ENCODE measurements at places on chromosomes 6 and 20. TPM values are rescaled to one million over a fixed set of nuclear protein-coding genes. Genes with fewer than 3 reads are reported as not detected.

GRCh38 chr20:48754292-48754691 is 73.5 kb downstream of the PREX1 start:
- no peak for DNase-seq

DNA sequence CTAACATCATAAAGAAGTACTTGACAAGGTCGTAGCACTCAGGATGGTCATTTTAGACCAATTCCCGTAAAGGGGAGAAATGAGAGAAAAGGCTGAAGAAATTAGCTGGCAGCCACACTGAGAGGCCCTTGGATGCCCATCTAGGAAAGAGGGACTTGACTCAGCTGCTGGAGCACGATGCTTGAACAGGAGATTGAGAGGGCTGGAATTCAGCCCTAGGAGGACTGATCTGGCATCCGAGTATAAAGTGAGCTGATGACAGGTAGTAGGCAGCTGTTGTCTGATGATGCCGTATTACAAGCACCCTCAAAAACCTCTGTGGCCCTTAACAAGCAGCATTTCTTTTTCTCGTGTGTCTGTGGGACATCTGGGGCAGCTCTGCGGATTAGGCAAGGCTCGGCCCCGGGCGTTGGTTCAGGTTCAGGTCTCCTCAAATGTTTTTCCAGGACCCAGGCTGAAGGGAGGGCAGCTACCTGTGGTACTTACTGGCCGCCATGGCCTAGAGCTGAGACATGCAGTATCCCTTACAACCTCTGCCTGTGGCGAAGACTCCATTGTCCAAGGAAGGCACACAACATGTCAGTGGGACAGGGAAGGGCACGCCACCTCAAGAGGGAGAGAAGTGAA is 219.6 kb upstream of the SNX9 start:
- no peak for DNase-seq

Gene PGC
- not detected for total RNA-seq

DNA sequence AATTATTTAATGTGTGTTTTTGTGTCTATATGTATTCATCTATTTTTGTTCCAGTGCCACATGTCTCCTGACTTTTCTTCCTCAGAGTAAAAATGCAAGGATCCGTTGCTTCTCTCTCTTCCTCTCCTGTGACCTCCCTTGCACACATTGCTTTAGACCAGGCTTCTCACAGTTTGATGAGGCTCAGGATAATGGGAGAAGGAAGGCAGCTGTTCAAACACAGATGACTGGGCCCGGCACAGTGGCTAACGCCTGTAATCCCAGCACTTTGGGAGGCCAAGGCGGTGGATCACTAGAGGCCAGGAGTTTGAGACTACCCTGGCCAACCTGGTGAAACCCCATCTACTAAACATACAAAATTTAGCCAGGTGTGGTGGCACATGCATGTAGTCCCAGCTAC is 241.9 kb downstream of the SAMD5 start:
- DNase-seq: no peak

DNA sequence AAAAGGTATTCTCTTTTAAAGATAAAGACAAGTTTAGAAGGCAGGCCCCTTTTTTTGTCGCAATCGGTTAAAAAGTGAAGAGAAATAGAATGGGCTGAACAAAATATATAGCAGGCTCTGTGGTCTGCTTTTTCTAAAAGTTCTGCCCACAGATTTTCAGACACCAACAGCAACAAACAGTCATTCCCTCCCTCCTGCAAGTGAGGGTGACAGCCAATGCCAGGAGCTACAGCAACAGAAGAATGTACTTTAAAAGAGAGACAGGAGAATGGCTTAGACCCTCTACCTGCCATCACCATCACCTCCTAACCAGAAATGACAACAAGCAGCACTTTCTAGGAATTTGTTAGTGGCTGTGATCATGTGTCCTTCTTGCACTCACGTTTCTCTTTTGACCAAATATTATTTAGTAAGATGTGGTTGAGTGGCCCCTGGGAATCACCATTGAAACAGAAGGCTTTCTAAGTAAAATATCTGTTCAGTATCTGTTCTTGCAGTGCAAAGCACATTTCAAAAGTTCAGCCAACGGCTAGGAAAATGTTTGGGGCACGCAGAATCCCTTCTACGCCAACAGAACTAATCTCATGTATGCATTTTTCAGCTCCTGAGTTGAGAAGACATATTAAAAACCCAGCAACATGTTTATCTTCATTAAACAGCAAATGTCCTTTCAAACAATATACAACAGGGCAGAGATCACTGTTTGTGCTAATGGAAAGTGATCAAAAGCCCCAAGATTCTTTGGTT is 248.5 kb downstream of the ATXN1 start:
- no peak for DNase-seq

DNA sequence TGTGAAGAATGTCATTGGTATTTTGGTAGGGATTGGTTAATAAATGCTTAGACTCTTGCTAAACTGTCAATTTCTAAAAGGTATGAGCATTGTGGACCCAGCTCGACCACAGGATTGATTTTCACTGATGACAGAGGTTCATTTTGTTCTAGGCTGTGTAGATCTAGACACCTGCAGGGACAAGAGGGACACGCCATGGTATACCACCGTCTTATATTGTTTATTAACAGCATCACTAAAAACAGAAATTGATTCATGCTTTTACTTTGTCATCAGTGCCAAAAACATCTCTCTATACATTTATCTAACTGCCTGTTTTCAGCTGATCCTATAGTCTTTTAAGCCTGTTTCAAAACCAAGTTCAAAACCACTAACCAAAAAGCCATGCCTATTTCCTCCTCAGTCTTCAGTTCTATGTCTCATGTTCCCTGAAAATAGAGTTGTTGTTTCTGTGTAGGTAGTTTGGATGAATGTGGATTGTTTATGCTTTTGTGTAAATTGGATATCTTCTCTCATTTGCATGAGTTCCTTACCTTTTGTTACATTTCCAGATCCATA is 109.8 kb downstream of the JAG1 start:
- DNase-seq: no peak

Gene CDH26
- 0.06 TPM for total RNA-seq

DNA sequence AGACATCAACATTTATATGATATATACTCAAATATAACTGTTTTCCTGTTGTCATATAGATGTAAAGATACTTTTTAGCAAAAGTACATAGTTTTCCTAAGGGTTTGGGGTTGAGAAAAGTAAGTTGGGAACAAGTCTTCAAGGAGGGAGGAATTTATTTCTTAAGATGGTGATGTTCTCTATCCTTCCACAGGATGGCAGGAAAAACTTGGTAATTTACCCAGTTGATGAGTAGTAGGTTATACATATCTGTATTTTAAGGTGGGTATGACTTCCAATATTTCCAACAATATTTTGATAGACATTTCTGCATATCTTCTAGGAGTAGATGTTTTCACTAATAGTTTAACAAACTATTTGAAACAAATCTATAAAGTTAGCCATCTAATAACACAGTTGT is 254.4 kb downstream of the RIMS1 start:
- peak; percentile 19 for DNase-seq

DNA sequence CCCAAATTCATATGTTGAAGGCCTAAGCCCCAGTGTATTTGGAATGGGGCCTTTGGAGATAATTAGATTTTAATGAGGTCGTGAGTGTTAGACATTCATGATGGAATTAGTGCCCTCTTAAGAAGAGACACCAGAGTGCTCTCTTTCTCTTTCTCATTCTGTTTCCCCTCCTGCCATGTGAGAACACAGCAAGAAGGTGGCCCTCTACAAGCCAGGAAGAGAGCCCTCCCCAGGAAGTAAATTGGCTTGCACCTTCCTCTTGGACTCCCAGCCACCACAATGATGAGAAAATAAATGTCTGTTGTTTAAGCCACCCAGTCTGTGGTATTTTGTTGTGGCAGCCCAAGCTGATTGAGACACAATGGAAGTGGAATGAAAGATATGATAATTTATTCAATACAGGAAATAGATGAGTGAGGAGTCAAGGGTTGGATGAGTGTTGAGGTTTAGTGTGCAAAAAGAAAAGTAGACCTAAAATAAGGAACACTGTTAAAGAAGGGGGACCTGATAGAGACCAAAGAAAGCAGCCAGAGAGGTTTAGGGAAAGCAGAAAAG is 25.9 kb upstream of the ATXN1 start:
- no peak for DNase-seq

- DNase-seq: no peak
These were observed 140.7 kb downstream of the MAP3K7 start for GRCh38 chr6:90446164-90446563.

DNA sequence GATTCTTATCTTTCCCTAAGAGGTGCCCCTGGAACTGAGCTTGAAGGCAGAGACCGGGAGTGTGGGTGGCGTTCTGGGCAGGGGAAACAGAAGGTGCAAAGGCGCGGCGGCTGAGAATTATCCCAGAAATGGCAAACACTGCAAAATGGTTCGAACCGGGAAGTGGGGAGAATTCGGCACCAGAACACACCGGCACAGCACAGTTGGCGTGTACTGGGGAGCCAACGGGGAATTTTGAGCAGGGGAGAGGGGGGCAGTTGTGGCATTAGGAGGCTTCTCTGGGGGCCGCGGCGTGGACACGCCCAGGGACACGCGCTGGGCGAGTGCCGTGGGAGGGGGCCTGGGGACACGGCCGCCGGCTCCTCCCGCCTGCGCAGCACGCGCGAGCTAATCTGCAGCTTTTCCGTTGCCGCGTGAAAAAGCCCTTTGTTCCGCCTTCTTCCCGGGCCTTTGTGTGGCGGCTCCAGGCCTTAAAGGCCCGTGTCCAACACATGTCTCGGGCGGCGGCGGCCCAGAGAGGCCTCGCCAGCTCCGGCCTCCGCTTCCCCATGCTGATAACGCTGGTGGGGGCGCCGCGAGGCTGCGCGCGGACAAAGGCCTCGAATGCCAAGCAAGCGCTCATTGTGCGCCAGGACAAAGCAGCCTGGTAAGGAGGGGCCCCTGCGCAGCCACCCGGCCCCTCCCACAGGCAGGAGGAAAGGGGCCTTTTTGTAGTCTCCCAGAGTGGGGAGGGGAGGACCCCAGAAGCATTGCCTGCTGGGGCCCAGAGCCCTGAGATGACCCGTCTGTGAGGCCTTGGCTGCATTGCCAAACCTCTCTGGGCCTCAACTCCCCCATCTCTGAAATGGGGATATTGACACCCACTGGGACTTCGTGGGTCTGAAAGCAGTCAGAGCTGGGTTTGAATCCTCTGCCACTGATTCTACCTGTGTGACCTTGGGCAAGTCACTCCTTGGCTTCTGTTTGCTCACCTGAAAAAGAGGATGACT is 82.8 kb downstream of the CD40 start:
- DNase-seq: no peak

DNA sequence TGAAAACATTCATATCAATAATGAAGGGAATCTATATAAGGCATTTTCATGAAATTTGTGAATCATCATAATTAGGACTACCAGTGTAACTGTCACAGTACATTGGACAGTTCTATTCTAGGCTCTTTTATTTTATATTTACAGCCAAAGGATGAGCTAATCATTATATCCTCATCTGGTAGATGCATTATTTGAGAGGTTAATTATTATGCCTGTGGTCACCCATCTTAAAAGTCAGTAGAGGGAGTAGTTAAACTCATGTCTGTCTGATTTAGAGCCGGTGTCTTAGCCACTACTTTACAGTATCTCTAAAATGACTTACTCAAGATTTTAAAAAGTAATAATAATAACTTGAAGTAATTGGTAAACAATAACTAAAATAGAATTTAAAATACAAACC is 899.3 kb upstream of the MAP3K7 start:
- DNase-seq: no peak

DNA sequence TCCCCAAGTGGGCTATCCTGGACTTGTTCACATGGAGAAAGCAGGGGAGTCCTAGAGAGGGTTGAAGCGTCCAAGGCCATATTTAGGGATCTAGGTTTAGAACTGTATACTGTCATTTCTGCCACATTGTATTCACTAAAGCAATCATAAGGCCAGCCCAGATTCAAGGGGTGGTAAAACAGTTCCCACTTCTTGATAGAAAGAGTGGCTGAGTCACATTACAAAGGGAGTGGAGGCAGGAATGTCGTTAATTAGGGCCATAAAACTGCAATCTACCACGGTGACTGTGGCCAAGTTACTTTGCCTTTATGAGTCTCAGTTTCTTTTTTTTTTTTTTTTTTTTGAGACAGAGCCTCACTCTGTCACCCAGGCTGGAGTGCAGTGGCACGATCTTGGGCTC is 7.4 kb upstream of the UBR2 start:
- no peak for DNase-seq

Gene RIPPLY2
- not detected for total RNA-seq

DNA sequence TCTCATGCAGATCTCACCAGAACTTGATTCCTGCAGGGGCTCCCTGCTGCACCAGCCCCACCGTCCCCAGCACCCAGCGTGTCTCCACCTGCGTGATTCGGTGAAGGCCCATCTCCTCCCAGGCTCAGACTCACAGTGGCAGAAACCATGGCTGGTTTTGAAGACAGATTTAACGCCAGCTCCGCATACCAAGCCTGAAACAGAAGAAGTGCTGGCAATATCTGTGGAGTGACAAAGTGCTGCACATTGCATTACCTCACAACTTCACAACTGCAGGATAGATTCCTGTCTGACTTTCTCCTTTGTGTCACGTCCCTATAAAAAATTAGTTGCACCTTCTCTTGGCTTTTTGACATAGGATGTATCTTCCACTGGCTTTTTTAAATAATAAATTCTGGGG is 120.7 kb downstream of the TTLL2 start:
- no peak for DNase-seq

- no peak for DNase-seq
These were observed 651.0 kb downstream of the CD109 start for GRCh38 chr6:74346936-74347535.

Gene HLA-DOA
- 0.23 TPM for total RNA-seq

Gene NT5E
- 762 TPM for total RNA-seq

DNA sequence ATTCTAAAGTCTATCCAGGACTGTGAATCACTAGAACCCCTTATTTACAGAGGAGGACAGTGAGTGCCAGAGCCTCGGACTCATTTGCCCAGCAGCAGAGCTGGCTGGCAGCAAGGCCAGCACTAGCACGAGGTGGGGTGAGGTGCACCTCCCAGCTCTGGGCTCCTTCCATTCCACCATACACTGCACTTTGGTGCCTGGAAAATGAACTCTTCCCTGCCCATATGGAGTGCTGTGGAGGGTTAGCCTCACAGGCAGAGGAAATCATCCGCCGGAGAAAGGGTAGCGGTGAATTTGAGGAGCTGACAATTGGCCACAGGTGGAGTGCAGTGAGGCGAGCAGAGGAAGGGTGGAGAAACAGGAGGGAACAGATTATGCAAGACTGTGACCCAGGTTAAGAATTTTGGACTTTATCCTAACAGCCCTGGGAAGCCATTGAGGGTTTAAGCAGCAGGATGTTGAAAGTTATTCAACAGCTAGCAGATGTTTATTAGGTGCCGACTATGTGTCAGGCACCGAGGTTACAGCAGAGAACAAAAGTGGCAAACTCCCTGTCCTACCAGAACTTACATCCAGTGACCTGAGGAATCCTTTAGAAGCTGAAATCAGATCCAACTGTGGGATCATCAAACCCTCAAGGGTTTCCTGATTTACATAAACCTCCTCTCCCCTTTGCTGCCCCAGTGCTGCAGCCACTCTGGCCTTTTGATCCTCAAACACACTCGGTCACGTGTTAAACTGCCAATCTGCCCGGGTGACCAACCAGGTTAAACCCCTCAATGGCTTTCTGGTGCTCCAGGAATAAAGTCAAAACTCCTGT is 6.2 kb downstream of the TRIM26 start:
- peak; percentile 41 for DNase-seq

GRCh38 chr20:34300809-34301586 is 2.2 kb downstream of the AHCY start:
- no peak for DNase-seq
